Activated CD4-positive, alpha-beta T cell treated with anti-CD3 and anti-CD28 coated beads for 36 hours (primary cell): ENCODE measurements at places on chromosomes 3 and 15. TPM values are rescaled to one million over a fixed set of nuclear protein-coding genes. Genes with fewer than 3 reads are reported as not detected.

- DNase-seq: no peak
These were observed 93.7 kb upstream of the RBMS3 start for GRCh38 chr3:29186982-29187725.

Gene KLF15
- 0.53 TPM for total RNA-seq

Gene CPLX3
- total RNA-seq: 0.11 TPM

DNA sequence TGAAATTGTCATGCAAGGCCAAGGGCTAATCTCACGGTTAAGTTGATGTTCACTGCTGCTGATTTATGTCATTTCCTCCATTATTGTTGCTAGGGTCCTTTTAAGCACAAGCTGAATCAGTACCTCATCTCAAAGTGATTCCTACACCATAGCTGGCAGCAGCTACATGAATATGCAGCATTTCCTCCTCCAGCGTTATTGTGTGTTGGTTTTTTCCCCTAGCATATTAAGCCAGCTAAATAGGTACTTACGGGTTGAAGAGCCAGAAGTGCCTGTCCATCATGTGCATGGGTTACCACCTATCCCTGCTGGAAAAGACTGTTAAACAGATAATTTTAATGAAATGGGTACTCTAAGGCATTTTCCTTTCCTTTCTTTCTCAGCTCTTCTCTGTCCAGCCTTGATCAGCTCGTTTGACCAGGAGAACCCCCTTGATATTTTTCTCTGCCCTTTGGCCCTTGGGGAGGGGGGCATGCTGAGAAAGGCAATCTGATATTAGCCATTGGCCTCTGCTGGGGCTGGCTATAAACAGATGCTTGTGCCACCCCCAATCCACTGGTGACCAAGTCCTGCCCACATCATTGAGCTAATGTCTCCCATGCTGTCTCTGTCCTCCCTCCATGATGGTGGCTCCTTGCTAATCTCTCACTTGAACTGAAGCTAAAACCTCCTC, 115.6 kb upstream of the PLXNA1 start:
- DNase-seq: no peak

GRCh38 chr3:13086531-13086981, 13.3 kb upstream of the IQSEC1 start:
- DNase-seq: no peak

Gene ANAPC13
- 35.9 TPM for total RNA-seq

- DNase-seq: no peak
These were observed 855.1 kb downstream of the ROBO1 start for GRCh38 chr3:78912687-78913086.

- no peak for DNase-seq
These were observed 364.9 kb upstream of the MCTP2 start for GRCh38 chr15:93866476-93866875.

DNA sequence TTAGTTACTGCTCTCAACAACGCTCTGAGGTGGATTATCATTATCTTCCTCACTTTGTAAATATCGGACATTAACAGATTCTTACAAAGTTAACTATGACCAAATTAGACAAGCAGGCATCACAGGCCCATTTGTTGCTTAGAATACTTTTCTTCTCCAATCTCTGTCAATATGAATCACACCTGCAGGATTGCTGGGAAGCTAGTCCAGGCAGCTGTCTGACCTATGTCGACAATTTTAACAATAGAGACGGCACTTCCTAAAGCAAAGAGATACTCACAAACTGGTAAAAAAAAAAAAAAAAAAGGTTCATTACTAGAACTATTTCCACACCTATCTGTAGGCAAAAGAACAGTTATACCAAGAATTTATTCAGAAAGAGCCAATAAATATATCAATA, 85.3 kb downstream of the DPH6 start:
- DNase-seq: no peak

DNA sequence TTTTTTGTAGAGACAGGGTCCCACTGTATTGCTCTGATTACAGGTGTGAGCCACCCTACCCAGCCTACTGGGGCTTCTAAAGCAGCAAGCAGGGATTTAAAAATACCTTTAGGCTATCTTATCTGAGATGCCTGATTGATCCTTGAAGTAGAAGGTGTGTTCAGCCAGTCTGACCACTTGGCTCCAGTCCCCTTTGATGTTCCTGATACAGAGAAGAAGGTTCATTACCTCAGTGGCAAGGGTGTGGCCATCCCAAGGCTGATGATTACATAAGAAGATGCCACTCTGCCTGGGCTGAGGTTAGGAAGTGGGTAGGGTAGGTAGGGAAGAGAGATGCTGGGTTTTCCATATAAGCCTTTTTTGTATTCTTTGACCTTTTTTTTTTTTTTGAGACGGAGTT, 11.2 kb upstream of the DCAF1 start:
- no peak for DNase-seq

DNA sequence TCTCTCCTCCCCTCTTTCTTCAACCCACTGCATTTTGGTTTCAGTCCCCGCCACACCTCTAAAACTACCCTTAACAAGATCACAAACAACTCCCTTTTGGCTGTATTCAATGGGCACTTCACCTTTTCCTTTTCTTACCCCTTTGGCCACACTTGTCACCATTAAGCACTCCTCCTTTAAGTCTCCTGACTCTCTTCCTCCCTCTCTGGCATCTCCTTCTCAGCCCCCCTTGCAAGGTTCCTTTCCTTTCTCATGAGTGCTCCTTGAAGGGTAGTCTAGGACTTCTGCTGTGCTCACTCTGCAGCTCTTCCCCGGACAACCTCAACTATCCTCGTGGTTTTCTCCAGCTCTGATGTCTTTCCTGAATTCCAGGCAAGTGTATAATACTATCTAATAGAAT, 103.7 kb downstream of the RPL22L1 start:
- DNase-seq: no peak
